ENCODE measurements at places on chromosomes 7 and 10.

GRCh38 chr7:15288741-15289140, 273.1 kb downstream of the AGMO start:
- DNase-seq: no peak

- DNase-seq: peak; percentile 70
Measured at GRCh38 chr10:6607182-6607581, 27.1 kb upstream of the PRKCQ start.

DNA sequence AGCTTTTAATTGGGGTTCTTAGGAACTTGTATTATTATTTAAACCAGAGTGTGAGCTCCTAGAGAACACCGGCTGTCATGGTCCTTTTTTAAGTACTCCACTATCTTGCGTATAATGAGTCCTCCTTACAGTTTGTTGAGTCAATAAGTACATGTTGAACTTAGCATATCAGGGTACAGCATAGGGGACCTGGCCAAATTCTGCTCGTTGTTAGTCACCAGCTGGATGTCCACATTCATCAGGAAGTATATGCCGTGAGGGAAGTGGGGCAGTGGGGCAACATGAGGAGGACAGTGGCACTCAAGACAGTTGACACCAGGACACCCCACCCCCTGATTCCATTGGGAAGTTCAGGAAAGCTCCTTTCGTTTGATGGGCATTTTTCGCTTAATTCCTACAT, 16.6 kb downstream of the RPP30 start:
- no peak for DNase-seq

DNA sequence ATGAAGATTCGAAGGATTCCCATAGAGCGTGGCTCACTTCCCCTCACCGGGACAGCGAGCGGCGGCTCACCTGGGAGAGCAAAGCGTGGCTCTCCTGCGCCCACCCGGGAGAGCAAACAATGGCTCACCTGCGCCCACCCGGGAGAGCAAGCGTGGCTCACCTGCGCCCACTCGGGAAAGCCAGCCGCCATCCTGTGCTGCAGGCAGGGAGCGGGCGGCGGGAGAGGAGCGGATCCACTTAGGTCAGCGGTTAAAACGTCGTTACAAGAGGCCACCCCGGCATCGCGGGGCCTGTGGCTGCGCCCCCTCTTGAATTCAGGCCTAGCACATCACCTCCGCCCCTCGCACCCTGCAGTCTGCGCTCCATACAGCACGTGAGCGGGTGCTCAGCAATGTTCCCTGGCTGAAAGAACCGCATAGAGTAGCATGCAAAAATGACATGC, 461 bp upstream of the FIGNL1 start:
- DNase-seq: peak; percentile 48

DNA sequence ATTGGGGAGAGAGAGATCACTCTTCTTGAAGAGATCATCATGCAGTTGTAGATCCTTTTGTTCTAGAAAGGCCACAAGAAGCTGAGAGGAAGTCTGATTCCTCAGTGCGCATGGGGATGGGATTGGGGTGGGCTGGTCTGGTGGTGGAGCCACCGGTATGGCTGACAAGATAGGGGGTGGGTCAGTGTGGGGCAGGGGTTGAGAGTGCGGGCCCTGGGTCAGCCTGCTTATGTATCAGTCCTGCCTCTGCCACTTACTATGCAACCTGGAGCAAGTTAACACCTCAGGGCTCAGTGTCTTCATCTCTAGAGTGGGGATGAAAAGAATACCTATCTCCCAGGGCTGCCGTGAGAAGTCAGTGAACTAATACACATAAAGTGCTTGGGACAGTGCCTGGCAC, 8.0 kb downstream of the SMARCD3 start:
- no peak for DNase-seq

- DNase-seq: peak; percentile 97
Measured at GRCh38 chr10:124418726-124419501, at the start of gene OAT. Gene OAT (minus strand): TSS chr10:124418923. CDS start chr10:124412171, 6,752 bp downstream.

GRCh38 chr10:88493691-88494483, 89.2 kb downstream of the RNLS start:
- no peak for DNase-seq

GRCh38 chr10:11209830-11210181, 192.1 kb downstream of the CELF2 start:
- no peak for DNase-seq

Data from stimulated activated CD8-positive, alpha-beta memory T cell treated with anti-CD3 and anti-CD28 coated beads, Interleukin-4, amount 100 ng/mL, for 48 hours (primary cell).